ENCODE measurements at places on chromosomes 6 and 20.

DNA sequence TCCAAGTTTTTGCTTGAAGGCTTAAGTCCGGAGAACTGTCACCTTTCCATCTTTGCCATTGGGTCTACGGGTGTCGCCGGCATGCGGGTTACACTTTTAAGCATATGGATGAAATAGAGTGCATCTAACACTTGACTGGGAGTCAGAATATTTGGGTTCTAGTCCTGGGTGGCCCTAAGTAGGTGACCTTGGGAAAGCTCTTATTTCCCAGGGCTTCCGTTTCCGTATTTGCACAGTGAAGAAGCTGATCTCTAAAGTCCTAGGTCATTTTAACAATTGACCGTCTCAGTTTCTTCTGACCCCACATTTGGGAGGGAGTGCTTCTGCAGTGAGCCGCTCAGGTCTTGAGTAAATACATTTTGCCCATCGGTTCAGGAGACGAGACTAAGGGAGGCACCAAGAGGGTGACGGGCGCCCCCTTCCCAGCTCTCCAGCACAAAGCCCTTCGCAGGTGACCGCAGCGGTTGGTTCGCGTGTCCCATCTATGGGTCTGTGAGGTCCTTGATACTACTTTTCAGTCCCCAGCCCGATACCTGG is 651 bp upstream of the BLTP3A start:
- peak; percentile 53 for ATAC-seq

- no peak for ATAC-seq
Observed at GRCh38 chr20:58546756-58547622, 31.8 kb upstream of the APCDD1L start.

DNA sequence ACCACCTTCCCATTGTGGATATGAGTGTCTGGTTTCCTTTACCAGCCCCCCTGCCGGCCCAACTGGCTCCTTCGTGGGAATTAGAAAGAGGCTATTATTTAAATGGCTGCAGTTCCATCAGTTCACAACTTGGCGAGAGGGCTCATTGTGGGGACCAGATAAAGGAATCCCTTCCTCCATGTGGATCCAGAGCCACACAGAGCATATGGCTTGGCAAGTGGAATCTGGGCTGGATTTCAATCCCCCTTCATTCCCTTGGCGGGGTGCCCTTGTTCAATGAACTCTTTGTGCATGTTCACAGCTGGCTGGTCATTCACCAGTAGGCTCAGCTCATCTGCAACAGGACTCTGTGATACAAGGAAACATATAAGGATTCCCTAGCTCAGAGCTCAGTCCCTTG is 140.6 kb downstream of the OPN5 start:
- ATAC-seq = no peak

GRCh38 chr20:36604952-36605398 is 604 bp upstream of the RAB5IF start:
- ATAC-seq = peak; percentile 1

GRCh38 chr6:142737368-142738034 is 207.5 kb downstream of the HIVEP2 start:
- no peak for ATAC-seq

DNA sequence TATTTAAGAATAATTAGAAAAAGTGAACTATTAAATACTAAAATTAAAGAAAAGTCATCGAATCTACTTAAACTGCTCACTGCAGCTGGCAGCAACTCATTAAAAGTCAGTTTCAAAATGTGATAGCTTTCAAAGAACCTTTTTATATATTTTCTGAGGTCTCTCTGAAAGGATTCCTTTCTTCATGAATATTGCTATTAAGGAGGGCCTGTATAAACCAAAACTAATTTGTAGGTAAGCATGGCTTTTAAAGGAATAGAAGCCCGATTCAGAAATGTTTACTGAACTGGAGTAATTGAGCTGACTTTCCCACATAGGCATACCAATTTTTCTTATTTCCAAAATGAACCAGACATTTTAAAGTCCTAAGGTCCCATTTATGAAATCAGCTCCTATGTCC is 41.2 kb upstream of the ENPP1 start:
- ATAC-seq = no peak

DNA sequence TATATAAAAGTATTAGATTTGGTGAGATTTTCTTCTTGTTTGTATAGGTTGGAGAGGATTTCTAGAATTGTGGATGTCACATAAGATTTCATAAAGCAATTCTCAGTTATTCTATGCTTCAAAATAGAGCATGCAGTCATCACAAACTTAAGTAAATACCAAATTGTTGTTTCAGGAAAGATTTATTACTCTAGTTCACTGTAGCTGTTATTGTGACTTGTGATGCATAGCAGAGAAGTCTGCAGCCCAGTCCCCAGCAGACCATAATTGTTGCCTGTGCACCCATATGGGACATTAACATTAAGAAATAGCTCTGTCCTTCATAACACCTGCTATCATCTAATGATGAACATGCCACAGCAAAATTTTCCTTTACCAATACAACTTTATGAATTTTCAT is 228.0 kb upstream of the FAM83B start:
- no peak for ATAC-seq

- ATAC-seq = no peak
Observed at GRCh38 chr6:149754548-149754947, 5.0 kb downstream of the PCMT1 start.

DNA sequence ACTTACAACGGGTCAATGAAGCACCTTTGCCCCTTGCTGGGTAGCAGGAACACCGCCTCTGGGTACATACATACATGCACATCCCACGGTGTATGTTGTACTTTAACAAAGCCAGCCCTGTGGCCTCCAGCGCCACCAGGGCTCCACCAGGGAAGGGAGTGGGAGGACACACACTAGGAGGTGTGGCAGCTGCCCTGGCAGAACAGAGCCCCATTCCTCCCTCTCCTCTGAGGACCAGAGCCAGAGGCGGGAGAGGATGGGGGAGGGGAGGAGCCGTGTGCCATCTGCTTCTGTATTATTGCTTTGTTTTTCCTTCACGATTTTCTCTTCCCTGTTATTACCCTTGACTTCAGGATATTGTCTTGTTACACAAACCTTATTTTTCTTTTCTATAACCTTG is 105.8 kb upstream of the TRAF3IP2 start:
- no peak for ATAC-seq

GRCh38 chr20:10660661-10661060 is 13.1 kb downstream of the JAG1 start:
- ATAC-seq = no peak
